ENCODE measurements at places on chromosomes 7 and 10. TPM values are rescaled to one million over a fixed set of nuclear protein-coding genes. Genes with fewer than 3 reads are reported as not detected.

The TMEM229A gene
- not detected for total RNA-seq

The ZNF248 gene
- total RNA-seq = 8.2 TPM

The AKR1B1 gene
- total RNA-seq = 120 TPM

The TBC1D12 gene
- total RNA-seq = 0.35 TPM

The HECW1 gene
- not detected for total RNA-seq

The RAB11FIP2 gene
- 12.5 TPM for total RNA-seq

DNA sequence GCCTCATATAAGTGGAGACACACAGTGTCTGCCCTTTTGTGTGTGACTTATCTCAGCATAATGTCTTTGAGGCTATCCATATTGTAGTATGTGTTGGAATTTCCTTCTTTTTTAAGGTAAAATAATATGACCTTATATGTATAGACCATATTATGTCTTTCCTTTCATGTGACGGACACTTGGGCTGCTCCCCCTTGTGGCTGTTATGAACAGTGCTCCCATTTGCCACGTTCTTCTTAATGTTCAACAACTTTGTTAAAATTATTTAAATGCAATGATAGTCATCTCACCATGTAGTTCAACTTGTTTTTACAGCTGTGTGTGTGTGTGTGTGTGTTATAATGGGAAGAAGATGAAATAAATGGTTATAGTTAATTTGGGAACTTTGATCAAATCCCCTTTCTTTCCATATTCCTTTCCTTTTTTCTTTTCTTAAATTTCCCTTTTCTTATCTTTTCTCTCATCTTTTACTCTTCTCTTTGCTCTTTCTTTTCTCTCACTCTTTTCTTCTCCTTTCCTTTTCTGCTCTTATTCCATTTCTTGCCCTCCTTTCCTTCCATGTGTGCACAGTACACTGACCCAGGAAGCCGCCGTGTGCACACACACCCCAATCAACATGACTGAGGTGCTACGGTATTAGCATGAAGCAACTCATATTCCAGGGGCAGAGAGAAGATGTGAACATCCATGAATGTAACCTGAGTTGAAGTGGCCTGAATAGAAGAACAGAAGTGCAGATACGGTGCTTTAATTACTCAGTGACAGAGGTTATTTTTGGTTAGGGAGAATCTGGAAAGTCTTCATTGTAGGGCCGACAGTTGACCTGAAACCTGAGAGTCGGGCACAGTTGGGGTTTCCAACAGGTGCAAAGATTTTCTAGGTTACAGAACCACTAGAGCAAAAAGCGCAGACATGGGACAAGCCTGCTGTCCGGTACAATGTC, 596.6 kb downstream of the SDK1 start:
- H3K27me3 ChIP-seq = peaks cover 4% of the 10 kb centered on the region
- H3K4me3 ChIP-seq = no peak overlapping the region
- no peak overlapping the region for H3K27ac ChIP-seq
- H3K4me1 ChIP-seq = no peaks in the 10 kb centered on the region
- peak; percentile 67 for DNase-seq
- no peaks in the 10 kb centered on the region for H3K36me3 ChIP-seq

GRCh38 chr10:75398200-75398691, 3.3 kb downstream of the ZNF503 start:
- no peak overlapping the region for H3K4me3 ChIP-seq
- DNase-seq = no peak
- no peaks in the 10 kb centered on the region for H3K36me3 ChIP-seq
- H3K27me3 ChIP-seq = peaks cover 54% of the 10 kb centered on the region

DNA sequence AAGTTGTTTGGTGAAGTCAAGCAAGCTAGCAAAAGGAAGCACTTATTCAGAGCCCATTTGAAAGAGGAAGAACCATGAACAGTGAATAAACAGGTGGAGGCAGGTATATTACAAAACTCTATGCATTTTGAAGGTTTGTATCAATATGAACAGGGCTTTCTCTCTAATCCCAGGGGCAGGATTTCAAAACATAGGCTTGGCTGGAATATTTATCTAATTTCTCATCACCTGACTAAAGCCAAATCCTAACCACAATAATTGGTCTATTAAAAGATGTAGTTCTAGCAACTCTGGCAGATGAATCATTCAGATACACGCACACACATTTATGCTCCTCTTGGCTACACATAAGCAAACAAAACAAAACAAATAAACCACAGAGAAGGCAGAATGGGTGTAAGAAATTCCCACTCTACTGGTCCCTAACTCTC, 554.4 kb downstream of the INHBA start:
- H3K27ac ChIP-seq = no peak overlapping the region
- no peaks in the 10 kb centered on the region for H3K27me3 ChIP-seq
- no peak for DNase-seq
- no peaks in the 10 kb centered on the region for H3K4me1 ChIP-seq

DNA sequence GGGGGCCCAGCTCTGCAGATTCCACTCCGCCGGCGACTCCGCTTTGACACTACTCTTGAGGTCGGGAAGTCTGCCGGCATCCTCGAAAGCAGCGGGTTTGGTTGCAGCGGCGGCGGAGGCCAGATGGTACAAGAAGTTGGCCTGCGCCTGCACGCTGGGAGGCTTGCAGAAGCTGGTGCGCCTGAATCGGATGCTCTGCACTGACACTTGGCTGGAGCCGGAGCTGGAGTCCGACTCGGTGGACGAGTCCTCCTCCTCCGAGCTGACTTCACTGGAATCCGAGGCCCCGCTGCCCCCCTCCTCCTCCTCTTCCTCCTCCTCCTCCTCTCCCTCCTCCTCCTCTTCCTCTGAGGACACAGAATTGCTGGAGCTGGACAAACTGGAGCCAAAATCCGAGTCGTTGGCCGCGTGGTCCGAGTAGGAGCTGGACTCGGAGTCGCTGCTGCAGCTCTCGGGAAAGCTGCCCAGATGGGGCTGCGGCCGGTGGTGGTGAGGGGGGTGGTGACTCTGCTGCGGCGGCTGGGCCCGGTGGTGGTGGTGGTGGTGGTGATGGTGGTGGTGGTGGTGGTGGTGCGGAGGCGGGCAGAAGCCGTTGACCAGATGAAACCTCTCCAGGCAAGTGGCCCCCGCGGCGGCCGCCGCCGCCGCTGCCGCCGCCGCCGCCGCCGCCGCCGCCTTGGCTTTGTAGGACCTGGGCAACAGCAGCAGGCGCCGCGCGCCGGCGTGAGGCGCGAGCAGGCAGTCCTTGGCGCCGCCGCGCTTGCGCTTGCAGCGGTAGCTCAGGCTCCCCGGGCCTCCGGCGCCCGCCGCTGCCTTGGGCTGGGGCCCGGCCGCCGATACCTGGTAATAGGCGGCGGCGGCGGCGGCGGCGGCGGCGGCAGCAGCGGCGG, 9.0 kb downstream of the SKIDA1 start:
- no peak overlapping the region for H3K27ac ChIP-seq
- peak; percentile 75 for DNase-seq
- peaks cover 68% of the 10 kb centered on the region for H3K27me3 ChIP-seq

DNA sequence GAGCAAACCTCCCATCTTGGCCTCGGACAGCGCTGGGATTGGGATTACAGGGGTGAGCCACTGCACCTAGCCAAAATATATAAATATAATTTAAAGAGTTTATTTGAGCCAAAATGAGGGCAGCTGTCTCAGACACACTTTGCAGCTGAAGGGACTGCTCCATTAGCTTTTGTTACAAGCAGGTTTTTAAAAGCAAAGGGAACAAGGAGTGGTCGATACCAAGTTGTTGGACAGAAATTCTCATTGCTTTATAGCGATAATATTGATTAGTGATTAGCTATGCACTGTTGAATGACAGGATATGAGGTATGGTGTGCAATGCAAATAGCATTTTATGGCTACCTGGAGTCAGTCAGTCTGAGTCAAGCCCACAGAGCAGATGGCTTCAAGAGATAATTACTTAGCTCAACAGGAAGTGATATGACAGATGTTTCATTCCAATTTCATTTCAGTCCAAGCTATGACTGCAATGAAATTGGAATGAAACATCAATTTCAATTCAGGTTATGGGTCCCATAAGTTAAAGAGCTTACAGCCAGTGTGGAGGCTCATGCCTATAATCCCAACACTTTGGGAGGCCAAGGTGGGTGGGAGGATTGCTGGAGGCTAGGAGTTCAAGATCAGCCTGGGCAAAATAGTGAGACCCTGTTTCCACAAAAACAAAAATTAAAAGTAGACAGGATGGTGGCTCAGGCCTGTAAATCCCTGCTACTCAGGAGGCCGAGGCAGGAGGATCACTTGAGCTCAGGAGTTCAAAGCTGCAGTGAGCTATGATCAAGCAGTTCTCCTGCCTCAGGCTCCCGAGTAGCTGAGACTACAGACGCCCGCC, 23.1 kb downstream of the TYW1 start:
- H3K36me3 ChIP-seq = peaks cover 31% of the 10 kb centered on the region
- DNase-seq = no peak
- H3K4me1 ChIP-seq = peaks cover 7% of the 10 kb centered on the region
- peak overlapping the region; percentile 74 for H3K27ac ChIP-seq

DNA sequence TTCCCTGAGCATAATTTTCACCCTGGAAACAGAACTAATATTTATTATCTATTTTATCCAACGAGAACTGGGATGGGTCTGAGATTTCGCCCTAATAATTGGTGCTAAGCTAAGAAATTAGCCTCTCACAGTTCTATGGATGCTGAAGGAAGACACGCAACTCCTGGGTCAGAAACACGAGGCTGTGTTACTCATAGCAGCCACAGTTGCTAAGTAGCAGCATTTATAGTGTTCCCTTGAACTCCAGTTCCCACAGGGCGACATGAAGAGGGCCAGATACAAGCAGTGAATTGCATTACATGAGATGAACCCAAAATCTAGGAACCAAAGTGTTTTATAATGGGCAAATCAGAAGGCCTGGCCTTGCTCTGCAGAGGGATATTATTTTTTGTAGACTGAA, 109.8 kb upstream of the AGR3 start:
- DNase-seq = no peak
- peaks cover 3% of the 10 kb centered on the region for H3K27me3 ChIP-seq
- no peaks in the 10 kb centered on the region for H3K4me1 ChIP-seq
- no peaks in the 10 kb centered on the region for H3K36me3 ChIP-seq
- no peak overlapping the region for H3K27ac ChIP-seq

DNA sequence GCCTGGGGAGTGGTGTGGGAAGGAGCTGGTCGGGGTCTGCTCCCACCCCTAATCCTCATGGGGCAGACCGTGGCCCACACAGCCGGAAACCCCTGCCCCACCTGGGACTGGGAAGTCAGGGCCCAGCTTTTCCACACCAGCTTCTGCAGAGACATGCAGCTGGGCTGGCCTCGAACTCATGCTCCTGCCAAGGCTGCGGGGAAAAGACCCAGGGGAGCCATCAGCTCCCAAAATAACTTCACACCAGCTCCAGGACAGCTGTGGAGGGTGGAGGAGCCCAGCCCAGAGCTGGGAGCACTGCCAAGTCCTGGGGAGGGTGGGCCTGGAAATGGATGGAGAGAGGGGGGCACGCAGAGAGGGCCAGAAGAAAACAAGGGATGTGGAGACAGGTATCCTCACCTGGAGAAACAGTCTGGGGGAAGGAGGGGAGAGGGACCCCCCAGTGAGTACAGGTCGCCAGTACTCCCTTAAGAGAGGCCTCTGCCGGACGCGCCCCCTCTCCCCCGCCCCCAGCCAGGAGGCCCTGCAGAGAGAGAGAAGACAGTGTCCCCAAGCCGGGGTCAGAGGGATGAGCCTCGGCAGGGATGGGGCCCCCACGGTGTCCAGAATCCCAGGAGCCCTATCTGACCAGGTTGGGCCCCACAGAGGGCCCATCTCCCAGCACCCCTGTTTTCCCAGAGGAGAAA, 11.5 kb upstream of the GRIFIN start:
- no peak overlapping the region for H3K4me3 ChIP-seq
- no peak overlapping the region for H3K27ac ChIP-seq
- no peak for DNase-seq
- no peaks in the 10 kb centered on the region for H3K36me3 ChIP-seq
- no peaks in the 10 kb centered on the region for H3K4me1 ChIP-seq

- no peak for DNase-seq
- no peak overlapping the region for H3K27ac ChIP-seq
- no peak overlapping the region for H3K4me3 ChIP-seq
- no peaks in the 10 kb centered on the region for H3K4me1 ChIP-seq
- peaks cover 7% of the 10 kb centered on the region for H3K27me3 ChIP-seq
Observed at GRCh38 chr7:28804990-28805389, 153.1 kb downstream of the TRIL start.

- no peaks in the 10 kb centered on the region for H3K4me1 ChIP-seq
- no peaks in the 10 kb centered on the region for H3K36me3 ChIP-seq
- H3K4me3 ChIP-seq = no peak overlapping the region
- H3K27me3 ChIP-seq = peaks cover 5% of the 10 kb centered on the region
- no peak overlapping the region for H3K27ac ChIP-seq
Observed at GRCh38 chr7:130149281-130150139, 55.7 kb downstream of the TMEM209 start.

- peak overlapping the region; percentile 90 for H3K27ac ChIP-seq
- H3K4me3 ChIP-seq = peak overlapping the region; percentile 82
- H3K36me3 ChIP-seq = peaks cover 22% of the 10 kb centered on the region
Observed at GRCh38 chr10:17227367-17228090, 512 bp upstream of the VIM start.

GRCh38 chr7:37825038-37825437, 23.4 kb upstream of the NME8 start:
- H3K27ac ChIP-seq = no peak overlapping the region
- peaks cover 14% of the 10 kb centered on the region for H3K27me3 ChIP-seq
- H3K4me1 ChIP-seq = peaks cover 14% of the 10 kb centered on the region
- DNase-seq = no peak

DNA sequence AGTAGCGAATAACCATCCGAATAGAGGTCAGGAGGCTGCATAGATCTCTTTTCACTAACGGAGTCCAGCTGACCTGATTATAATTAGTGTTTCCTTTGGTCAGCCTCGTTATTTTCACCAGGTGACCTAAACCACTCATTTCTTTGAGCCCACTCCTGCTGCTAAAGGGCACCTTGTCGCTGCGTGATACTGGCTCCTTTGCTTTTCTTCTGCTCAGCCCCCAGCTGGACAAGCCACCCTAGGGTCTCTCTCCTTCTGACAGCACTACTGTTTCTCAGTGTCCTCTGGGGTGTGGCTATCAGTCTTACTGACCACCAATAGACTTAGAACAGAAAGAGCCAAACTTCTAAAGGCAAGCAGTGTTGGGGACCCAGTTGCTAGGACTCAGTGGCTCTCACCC, 2.7 kb upstream of the IGFBP3 start:
- H3K4me3 ChIP-seq = no peak overlapping the region
- H3K4me1 ChIP-seq = peaks cover 17% of the 10 kb centered on the region
- no peak for DNase-seq
- H3K36me3 ChIP-seq = no peaks in the 10 kb centered on the region
- H3K27ac ChIP-seq = no peak overlapping the region

DNA sequence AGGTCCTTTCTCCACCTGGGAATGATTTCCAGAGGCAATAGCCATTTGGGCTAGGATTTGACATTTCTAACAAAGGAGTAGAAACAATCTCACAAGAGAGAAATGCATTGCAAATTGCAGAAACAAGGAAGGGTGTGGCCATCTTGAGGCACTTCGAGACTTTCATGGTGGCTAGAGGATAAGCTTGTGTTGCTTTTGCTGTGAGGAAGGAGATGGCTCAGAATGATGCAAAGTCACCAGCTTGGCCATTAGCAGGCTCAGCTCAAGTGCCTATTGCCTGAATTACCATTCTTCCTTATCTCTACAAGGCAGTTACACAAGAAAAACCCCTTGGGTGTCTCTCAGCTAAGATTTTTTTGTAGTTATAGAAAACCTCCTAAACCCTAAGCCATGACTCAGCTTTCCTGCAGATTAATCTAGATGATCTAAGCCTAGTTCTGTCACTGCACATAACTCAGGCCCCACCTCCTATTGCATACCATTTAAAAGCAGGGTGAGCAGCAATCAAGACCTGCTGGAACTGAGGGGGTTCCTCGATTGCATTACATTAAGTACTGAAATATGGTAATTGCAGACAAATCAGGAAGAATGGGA, 683.1 kb downstream of the NRG3 start:
- H3K4me1 ChIP-seq = no peaks in the 10 kb centered on the region
- H3K27ac ChIP-seq = no peak overlapping the region
- no peaks in the 10 kb centered on the region for H3K36me3 ChIP-seq
- no peak for DNase-seq
- H3K27me3 ChIP-seq = no peaks in the 10 kb centered on the region

Measured in activated CD4-positive, alpha-beta T cell treated with anti-CD3 and anti-CD28 coated beads for 36 hours (primary cell).